ENCODE measurements at places on chromosomes 5 and 9.

- DNase-seq = no peak
These were observed 516.2 kb downstream of the ELAVL2 start for GRCh38 chr9:23309800-23310199.

DNA sequence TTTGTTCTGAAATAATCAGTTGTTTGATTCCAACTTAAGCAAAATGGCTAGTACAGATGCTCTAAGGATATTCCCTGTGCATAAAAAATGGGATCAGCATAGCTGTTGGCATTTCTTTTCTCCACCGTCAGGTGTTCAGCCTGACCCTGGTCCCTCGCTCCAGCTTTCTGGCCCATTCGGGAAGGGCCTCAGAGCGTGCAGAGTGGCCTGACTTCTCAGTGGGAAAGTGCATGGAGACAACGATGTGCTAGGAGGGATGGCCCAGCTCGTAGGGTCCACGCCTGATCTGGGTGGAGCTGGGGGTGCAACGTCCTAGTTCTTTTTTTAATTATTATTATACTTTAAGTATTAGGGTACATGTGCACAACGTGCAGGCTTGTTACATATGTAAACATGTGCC is 319.1 kb upstream of the IRX4 start:
- no peak for DNase-seq

GRCh38 chr5:89546657-89547056 is 663.7 kb upstream of the MEF2C start:
- DNase-seq = no peak

DNA sequence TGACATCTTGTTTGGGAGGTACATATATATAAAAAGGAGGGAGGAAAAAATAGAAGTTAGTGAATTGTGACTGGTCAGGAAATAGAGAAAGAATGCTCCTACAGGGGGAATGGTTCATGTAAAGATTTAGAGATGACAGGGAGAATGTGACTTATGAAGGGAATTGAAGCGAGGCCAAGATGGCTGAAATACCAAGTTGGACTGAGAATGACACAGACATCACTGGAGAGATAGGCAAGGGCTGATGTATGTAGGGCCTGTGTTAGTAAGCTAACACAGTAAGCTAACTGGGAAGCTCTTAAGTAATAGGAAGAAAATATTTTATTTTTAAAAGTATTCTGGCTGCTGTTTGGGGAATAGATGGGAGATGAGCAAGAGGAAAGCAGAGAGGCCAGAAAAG is 286.3 kb downstream of the NNT start:
- no peak for DNase-seq

GRCh38 chr5:32173267-32174010 is 680 bp downstream of the GOLPH3 start:
- DNase-seq = peak; percentile 34

GRCh38 chr9:121727295-121728020 is 76.0 kb downstream of the DAB2IP start:
- no peak for DNase-seq

DNA sequence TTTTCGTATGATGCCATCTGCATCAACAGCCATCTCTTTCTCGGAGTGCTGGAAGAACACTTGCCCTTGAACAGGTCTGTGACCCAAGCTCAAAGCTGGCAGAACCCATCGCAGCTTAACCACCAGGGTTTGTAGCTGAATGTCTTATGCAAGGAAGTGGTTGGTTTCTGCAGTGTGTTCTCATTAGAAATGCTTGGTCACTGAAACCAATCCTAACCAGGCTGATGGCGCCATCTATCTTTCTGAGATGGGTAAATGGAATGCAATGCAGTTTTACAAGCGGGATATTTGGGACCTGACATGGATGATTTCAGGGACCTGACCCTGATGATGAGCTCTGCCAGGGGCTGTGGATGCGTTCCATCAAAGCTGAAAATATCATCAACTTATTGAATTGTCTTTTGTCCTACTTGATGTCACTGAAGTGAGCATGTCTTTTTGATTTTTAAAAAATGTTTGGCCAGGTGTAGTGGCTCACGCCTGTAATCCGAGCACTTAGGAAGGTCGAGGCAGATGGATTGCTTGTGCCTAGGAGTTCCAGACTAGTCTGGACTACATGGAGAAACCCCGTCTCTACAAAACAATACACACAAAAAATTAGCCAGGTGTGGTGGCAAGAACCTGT is 28.7 kb downstream of the DMRT3 start:
- no peak for DNase-seq

GRCh38 chr9:11618241-11618805 is 1005.5 kb upstream of the PTPRD start:
- no peak for DNase-seq

DNA sequence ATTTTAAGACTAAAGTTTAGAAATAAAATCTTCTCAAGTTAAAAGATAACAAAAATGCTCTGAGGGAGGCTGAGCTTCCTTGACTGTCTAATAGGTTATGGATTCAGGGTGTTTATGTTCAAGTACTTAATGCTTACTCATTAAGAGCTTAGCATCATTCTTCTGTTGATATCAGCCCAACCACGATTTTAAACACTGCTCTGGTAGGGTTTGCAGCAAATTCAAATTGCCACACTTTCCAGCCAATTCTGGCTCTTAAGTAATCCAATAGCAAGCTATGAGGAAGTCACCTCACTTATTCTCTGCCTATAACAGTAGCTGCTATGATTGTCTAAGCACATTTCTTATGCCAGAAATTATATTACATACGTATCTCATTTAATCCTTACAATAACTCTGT is 191.0 kb upstream of the KIF2A start:
- no peak for DNase-seq

GRCh38 chr5:159820692-159821091 is 95.6 kb upstream of the ADRA1B start:
- DNase-seq = no peak

GRCh38 chr9:32965999-32966722 is 35.3 kb downstream of the APTX start:
- no peak for DNase-seq

- DNase-seq = no peak
These were observed 12.6 kb upstream of the SPARC start for GRCh38 chr5:151699071-151699901.

DNA sequence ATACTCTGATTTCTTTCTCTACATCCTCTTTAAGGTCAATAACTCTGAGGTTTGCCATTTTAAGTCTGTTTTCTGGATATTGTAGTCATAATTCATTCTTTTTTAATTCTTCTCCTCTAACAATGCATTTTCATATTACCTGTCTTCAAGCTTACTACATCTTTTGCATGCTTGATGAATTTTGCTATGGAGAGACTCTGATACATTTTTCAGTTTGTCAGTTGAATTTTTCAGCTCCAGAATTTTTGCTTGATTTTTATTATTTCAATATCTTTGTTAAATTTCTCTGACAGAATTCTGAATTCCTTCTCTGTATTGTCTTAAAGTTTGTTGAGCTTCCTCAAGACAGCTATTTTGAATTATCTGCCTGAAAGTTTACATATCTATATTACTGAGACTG is 159.8 kb upstream of the ST8SIA4 start:
- DNase-seq = no peak

DNA sequence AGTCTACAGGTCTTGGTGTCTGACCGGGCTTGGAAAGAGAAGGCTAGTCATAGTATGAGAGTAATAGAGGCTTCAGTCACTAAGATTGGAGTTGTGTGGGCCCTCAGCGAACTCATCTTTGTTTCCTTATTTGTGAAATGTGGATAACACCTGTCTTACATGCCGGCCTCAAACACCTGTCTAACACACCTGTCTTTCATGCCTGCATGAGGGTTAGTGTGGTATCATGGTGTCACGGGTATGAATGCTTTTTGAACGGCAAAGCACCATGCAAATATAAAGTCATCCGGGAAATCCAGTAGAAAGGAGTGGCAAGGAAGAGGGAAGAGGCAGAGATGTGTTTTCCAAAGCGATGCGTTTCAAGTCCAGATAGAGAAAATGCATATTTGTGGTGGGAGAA is 25.5 kb downstream of the GRAMD2B start:
- DNase-seq = no peak

DNA sequence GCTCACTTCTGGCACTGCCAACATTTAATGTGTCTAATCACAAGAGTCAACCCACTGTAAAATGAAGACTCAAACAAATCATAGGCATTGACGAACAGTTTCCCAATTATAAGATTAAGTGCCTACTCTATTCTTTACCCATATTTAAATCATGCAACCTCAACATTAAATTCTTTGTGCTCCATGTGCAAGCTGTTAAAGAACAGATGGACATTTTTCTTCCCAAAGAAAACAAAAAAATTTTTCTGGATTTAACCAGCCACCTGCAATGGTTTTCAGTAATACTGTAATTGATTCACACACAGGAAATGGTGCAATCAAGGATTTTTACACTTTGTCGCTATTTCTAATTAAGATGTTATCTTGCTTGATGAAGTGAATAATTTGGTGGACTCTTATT is 3.6 kb downstream of the HNRNPK start:
- no peak for DNase-seq

DNA sequence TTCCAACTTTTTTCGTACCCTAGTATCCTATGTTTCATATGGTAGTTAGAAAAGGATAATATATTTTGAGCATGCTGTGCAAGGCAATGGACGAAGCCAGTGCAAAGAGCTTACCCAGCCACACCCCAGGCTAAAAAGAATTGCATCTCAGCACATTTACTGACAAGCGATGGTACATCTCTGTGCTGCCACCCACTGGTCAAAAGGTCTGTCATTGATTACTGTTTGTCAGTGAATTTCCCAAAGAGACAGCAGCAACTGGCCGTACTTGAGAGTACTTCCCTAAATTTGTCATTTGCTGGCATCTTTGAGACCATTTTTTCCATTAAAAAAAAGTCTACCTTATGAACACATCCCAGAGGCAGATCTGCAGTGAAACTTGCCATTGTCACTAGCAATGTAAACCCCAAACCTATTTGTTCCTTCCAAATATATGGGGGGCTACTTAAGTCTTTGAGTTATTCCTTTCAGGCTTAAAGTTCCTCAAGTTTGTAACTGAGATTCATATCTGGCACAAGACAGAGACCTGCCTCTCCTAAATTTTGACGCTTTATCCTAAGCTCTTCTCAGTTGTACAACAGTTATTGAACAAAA is 184.3 kb downstream of the CTNND2 start:
- DNase-seq = peak; percentile 21

DNA sequence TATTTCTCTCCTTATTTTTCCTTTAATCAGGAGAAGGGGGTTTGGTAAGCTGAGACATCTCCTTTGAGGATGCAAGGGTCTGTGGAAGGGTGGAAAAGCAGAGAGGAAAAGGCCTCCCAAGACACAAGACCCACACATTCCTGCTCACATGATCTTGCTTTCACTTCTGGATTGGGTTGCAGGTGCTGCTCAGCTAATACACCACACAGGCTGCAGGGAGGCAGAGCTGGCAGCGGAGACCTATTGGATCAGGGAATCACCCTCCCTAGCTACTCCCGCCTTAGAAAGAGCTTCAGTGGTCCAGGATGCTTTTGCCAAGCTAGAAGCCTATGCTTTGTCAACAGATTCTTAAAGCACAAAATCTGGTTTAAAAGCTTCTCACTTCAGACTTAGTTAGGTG is 87.6 kb upstream of the IL33 start:
- DNase-seq = no peak

DNA sequence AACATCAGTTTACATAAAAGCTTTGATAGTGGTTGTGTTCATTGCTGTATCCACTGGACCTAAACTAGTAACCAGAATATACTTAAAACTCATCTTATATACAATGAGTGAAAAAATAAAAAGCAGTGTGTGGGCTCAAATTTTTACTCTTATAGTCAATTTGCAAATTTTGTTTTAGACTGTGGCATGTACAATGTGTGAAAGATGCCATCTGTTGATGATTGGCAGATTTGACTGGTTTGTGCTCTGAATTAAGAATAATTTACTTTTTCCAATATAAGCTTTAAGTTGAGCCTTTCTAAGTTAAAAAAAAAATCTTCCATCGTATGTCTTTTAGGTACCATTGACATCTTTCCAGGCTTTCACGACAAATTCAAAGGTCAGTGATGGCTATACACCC is 42.4 kb upstream of the F2RL1 start:
- DNase-seq = no peak

DNA sequence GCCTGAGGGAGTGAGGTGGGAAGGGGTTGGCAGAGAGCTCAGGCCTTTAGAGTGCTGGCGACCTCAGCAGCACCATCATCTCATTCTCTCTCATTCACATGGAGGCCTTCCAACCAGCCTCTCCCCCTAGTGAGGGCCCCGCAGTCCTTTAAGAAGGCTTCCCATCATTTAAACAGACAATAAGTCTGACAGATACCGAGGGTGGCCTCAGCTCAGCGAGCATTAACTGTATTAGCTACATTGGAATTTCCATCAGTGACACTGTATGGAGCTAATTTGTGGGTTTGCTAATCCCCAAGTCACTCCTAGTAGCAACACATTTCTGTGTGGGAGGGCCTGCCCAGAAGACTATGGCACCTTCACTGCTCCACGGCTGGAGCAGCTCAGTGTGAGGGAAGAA is 75.8 kb downstream of the INSYN2B start:
- no peak for DNase-seq

DNA sequence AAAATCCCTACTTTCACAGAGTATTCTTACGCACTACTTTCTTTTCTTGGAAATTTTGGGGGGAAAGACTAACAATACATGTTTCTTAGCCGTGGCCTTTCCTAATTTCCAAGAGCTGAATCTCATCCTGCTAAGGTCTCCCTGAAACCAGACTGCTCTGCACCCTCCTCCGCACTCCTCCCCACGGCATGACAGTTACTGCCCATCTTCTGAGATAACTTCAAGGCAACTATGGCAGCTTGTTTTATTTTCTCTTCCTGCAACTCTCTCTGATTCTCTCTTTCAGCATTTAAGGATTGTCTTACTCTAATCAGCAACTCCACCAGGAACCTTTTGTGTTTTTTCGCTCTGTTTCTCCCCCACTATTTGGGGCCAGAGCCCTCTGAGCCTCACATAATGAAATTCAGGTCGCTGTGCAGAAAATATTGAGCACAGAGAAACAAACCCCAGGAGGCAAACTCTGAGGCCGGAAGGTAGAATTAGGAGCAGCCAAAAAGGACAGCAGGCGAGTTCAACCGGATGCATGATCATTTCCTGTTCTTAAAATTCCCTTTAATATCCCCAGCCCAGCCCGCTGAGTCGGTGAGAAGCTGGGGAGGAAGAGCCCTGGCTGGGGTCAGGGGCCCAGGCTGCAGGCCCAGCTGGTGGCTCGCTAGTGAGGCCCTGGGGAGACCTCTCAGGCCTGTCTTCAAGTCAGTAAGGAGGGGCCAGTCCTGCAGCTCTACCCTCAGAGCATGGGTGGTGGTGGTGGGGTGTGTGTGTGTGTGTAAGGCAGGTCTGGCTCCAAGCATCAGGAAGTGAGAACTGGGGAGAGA is 213.6 kb upstream of the S1PR3 start:
- no peak for DNase-seq

DNA sequence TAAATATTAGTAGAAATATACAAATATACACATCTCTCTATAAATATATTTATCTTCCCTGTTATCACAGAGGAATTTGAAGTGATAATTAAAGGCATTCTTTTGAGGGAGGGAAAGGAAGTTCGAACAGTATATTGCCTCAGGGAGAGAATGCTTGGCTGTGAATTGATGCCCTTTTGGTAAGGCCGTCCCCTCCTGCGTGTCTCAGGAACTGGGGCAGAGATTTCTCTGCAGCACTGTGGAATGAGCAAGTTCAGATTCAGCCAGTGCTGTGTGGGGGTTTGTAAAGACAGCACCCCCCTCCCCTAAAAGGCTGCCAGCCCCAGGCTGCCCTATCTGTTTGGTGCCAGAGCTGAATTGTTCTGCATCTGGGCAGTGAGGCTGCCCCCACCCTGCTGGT is 42.0 kb downstream of the UBE2QL1 start:
- no peak for DNase-seq

Data from anterior cingulate cortex (tissue), 58 donors.